Lung microvascular endothelial cell (primary cell): ENCODE measurements at places on chromosomes 2 and 18.

DNA sequence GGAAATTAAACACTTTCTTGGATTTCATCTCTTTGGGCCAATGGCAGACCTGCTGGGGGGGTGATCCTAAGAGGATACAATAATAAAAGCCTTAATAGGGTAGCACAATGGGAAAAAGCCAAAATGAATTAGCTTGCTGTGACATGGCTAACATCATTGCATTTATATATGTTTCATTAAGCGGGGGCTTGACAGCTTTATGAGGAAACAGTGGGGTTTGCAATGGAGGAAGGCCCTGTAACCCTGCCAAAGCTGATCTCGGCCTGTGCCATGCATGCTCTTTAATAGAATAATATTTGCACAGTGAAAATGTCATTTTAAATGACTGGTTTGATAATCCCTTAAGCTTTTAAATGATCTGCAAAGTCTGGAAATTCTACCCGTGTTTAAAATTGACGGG, 291.5 kb downstream of the SLC4A3 start:
- DNase-seq = no peak

- peak; percentile 32 for DNase-seq
Measured at GRCh38 chr2:24818721-24819167, 25.5 kb downstream of the CENPO start.

GRCh38 chr2:24088821-24089359, 4.3 kb upstream of the TP53I3 start:
- no peak for DNase-seq

- no peak for DNase-seq
Measured at GRCh38 chr2:219356834-219357233, 24.3 kb upstream of the RESP18 start.

GRCh38 chr2:160906878-160907277, 253.3 kb upstream of the TANK start:
- DNase-seq = peak; percentile 41

DNA sequence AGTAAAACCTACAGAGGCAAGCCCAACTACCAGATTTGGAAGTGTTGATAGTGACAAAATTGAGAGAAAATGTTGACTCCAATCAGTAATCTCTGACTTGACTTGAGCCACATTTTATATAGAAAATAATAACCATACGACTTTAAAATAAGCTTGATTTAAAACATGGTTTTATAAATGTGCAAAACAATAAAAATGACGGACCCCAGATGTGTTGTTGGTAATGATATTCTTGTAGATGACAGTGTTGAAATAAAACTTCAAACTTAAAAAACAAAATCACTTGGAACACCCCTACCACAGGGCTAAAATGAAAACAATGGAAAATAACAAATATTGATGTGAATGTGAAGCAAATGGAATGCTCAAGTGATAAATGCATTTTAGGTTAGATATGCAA, 188.1 kb downstream of the SRBD1 start:
- DNase-seq = no peak

- DNase-seq = no peak
Measured at GRCh38 chr2:55973673-55974072, 50.1 kb upstream of the EFEMP1 start.

DNA sequence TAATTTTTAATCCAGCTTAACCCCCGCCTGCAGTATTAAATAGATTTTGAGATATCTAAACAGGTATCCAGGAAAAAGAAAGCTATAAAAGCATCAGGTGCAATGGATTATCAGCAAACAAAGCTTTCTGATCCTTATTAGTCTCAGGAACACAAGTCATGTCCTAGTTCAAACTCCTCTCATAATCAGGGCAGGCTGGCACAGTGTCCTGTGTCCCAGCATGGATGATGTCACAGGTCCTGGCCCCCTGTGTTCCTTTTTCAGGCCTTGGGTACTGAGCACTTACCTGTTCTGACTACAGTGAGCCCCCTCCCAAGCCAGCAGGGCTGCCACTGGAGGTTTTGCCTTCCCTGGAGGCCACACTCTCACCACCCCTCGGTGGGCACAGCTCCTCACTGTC, 19.5 kb upstream of the MRO start:
- DNase-seq = no peak

DNA sequence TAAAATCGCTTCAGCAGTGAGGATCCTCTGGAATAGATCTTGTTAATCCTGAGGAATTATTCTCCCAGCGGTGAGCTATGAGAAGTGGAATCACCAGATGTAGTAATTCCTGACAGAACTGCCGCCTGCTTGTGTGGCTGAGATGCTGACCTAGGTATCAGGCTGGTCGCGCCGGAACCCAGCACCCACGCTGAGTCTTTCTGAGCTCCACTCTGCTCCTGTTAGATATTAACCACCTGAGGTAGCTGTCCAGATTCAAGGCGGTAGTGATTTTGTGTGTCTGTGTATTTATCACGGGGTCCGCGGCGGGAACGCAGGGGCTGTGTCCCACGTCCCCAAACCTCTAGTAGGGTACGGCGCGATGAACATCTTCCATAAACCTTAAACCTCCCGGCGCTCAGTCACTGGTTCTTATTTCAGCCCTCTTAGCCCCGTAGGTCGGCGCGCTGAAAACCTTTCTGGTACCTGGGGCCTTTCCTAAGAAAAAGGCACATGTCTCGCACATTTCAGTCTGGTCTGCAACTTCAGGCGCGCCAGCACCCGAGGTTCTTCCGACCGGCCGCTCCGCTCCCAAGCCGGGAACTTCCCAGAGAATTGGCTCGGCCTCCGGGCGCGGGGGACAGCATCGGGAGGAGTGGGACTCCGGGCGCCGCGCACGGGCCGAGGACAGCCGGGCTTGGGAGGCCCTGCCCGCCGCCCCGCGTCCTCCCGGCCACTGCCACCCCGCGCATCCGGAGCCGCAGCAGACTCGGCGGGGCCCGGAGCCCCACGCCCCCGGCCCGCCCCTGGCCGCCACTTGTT, 542 bp upstream of the CNNM3 start:
- DNase-seq = no peak

- no peak for DNase-seq
Measured at GRCh38 chr2:51013079-51013932, 18.6 kb downstream of the NRXN1 start.

GRCh38 chr18:7637269-7637668, 70.2 kb downstream of the PTPRM start:
- DNase-seq = no peak

DNA sequence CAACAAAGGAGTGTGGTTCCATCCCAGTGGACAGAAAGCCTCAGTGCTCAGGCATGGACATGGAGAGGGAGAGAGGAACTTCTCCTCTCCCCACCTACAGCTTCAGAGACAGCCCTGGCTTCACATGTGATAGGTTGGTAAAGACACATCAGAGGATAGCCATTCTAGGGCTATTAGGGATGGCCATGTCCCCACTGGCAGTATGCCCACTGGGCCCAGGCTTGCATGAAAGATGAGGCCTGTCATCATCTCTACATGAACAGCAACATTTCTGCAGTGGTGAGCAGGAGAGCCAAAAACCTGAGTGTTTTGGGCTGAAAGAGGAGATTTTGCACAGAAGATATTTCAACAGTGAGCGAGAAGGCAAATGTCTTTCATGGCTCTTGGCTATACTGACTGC, 517.2 kb downstream of the NR4A2 start:
- DNase-seq = no peak

DNA sequence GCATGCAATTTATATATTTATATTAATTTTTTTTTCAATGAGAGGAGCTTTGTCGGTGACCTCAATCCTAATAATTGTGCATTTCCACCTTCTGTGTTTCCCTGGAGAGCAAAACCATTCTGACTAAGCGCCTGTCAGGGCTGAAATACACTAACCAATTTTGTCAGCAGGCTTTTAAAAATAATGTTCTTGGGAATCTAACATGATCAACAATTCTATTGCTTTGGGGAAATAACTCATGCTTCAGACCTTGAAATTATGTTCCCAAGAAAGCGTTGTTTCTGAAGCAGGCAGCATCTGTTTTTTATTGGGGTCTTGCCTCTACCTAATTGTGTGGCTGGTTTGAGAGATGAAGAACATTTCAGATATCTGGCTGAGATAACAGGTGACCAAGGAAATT, 129.1 kb upstream of the ALKAL2 start:
- no peak for DNase-seq

- DNase-seq = no peak
Measured at GRCh38 chr2:37769551-37769950, 98.1 kb upstream of the CDC42EP3 start.

GRCh38 chr2:145887915-145888314, 1368.0 kb upstream of the ZEB2 start:
- no peak for DNase-seq

GRCh38 chr2:39606585-39606984, 59.1 kb upstream of the TMEM178A start:
- DNase-seq = no peak

- peak; percentile 48 for DNase-seq
Measured at GRCh38 chr2:116733699-116734098, 1080.8 kb upstream of the DDX18 start.

GRCh38 chr18:2135309-2135708, 436.0 kb downstream of the METTL4 start:
- no peak for DNase-seq

DNA sequence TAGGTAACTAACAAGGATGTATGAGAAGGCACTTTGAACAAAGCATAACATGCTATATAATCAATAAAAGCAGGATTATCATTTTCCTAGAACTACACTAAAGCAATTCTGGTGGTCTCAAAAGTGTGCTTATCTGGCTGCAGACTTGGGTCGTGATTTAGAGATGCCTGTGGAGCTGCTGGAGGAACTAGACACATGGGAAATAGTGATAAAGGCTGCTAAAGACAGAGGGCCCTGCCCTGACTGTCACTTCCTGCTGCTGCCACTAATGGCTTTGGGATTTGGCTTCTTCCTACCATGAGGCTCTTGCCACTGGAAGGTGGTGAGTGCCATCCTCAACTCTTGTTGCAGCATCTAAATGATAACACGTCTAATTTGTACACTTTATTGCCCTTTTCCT, 22.5 kb downstream of the TMEM178A start:
- DNase-seq = no peak

DNA sequence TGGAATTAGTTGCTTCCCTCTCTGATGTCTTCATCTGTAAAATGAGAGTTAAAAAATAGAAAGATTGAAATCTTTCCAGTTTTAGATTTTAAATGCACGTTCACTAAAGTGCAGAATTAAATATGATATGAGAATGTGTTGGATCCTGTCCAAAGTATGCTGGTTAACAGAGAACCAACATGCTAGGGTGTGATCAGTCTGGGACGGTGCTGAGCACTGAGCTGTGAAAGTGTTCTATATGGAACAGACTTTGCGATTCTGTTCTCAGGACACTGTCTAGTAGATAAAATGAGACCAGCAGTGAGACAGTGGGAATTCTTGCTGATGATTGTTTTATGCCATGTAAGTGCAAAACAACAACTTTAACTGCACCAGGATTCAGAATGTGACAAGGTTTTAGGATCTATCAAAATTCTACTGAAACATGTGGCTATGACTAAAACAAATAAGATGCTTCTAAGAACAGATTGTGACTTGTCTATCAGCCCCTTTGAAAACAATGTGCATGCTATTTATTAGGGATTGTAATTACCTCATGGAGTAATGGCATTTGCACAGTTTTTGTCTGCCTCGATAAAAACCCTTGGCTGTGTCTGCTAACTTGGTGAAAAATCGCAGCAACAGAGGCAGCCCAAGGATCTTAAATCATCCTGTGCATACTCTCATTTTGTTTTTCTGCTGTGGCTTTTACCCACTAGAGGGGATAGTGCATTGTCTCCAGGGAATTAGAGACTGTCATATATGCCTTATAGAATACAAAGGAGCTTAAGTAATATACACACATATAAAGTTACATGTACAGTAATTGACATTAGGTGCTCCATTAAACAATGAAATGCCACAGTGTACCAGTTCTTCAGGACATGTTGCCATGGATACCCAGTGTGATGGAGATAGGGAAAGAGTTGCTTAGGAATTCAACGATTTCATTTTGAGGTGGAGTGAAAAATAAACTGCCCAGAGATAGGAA, 55.1 kb downstream of the MAP3K20 start:
- no peak for DNase-seq

GRCh38 chr2:4684921-4685320, 981.5 kb downstream of the DCDC2C start:
- DNase-seq = no peak

- peak; percentile 80 for DNase-seq
Measured at GRCh38 chr2:112121682-112122254, 16.4 kb upstream of the FBLN7 start.

- no peak for DNase-seq
Measured at GRCh38 chr2:159905926-159906714, 108.1 kb upstream of the CD302 start.

DNA sequence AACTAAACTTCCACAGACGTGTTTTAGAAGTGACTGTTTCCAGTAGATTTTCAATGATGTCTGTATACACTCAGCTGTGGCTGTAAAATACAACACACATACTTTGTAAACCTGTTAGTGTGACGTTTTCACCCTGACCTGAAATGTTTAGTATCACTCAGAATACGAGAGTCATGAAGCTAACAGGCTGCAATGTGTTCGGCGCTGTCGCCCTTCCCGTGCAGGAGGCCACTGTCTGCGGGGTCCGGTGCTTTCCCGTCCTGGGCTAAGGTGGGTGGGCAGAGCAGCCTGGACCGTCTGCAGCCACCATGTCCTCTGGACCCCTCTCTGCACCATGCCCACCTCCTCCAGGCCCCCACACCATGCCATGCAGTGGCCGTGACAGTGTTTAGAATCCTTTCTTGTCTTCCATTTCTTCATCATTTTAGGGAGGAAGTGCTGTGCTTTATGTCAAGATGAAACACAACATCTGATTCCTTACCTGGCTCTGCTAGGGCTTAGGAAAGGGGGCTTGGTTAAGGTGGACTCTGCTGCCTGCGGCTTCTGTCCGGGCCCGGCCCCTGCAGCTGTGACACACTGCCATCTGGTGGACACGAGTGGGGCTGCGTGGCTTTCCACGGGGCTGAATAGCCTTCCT, 53.8 kb upstream of the RBM44 start:
- peak; percentile 83 for DNase-seq

- no peak for DNase-seq
Measured at GRCh38 chr2:207895274-207895860, 125.7 kb upstream of the FZD5 start.

- DNase-seq = no peak
Measured at GRCh38 chr18:14747513-14748474, at the start of gene ANKRD30B. Gene ANKRD30B (plus strand): TSS chr18:14748172. CDS start chr18:14748420, 248 bp downstream.

DNA sequence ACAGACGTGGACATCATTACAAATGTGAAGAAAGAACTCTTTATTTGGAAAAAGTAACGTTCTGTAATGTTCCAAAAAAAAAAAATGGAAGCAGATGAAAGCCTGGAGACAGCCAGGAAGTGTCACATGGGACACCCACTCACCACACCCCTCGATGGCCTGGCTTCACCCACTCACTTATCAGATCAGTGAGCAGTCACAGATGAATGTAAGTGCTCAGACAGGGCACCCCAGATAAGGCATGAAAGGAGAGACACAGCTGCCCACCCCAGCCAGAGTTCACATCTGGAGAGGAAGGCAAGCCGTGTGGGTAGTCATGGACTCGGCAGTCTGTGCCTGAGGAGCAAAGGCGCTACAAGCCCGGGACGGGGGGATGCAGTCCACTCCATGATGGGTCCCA, 105.2 kb downstream of the SEPTIN10 start:
- DNase-seq = peak; percentile 9

DNA sequence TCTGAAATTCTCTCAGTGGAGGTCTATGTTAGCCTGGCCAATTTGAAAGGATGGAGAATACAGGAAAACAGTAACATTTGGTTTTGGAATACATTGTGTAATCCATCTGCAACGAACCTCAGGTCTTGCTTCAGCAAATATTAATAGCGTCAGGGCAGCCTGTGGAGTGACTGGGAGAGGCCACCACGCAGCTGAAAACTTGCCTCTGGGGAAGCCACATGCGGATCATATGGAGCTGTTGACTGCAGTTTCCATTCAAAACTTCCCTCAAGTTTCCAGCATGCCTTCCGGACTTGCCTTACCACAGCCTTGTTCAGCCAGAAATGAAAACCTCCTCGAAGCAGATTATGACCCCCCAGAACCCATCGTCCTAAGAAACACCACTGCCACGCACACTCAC, 25.7 kb downstream of the BCL11A start:
- no peak for DNase-seq
